ENCODE measurements at places on chromosomes 1 and 21. TPM values are rescaled to one million over a fixed set of nuclear protein-coding genes. Genes with fewer than 3 reads are reported as not detected.
A peak's percentile ranks its signal among the peaks of the same experiment; 100 is the strongest.

DNA sequence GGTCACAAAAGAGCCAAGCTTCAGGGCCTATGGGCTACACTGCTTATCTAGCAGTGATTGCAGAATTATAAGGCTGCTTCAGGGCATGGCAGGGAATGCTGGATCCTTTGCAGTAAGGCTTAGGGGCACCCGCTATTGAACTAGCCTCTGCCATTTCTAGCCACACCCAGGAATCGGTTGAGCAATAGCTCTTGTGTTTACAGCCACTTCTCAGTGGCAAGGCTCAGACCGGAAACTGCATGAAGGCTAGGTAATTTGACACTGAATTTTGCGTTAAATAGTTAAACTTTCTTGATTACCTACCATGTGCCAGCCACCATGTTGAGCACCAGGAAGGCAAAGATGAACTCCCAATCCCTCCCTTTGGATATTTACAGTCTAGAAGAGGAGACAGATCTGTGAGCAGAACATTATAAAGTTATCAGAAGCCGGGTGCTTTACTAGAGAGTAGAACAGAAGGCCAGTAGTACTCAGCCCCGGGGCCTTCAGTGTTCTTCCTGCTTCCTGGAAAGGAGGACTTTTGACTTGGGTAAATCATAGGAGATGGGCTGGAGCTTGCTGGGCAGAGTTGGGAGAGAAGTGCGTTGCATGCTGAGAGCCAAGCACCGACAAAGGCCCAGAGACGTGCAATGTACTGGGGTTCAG is 98.6 kb upstream of the LPGAT1 start:
- H3K4me1 ChIP-seq = no peaks in the 10 kb centered on the region
- H3K27me3 ChIP-seq = peaks cover 6% of the 10 kb centered on the region
- no peak overlapping the region for H3K4me3 ChIP-seq
- H3K36me3 ChIP-seq = no peaks in the 10 kb centered on the region
- no peak for DNase-seq
- no peak overlapping the region for H3K27ac ChIP-seq

DNA sequence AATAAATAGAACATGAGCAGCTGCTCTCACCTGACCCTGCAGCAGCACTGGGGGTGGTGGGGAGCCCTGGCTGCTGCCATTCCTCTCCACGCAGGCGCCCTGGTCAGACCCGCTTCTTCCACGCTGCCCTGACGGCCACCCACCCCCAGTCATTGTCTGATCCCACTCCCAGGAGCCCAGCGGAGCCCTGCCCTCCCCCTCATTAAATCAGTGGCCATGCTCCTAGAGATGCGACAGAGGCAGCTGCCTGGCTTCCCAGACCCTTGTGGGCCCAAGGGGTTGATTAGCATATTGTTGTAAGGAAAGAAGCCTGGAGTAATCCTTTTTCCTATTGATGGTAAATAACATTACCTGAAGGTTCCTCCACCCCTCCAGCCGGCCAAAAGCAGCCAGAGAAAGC is 301.5 kb downstream of the RRAGC start:
- H3K4me3 ChIP-seq = no peak overlapping the region
- peaks cover 41% of the 10 kb centered on the region for H3K4me1 ChIP-seq
- H3K27me3 ChIP-seq = peaks cover 13% of the 10 kb centered on the region

DNA sequence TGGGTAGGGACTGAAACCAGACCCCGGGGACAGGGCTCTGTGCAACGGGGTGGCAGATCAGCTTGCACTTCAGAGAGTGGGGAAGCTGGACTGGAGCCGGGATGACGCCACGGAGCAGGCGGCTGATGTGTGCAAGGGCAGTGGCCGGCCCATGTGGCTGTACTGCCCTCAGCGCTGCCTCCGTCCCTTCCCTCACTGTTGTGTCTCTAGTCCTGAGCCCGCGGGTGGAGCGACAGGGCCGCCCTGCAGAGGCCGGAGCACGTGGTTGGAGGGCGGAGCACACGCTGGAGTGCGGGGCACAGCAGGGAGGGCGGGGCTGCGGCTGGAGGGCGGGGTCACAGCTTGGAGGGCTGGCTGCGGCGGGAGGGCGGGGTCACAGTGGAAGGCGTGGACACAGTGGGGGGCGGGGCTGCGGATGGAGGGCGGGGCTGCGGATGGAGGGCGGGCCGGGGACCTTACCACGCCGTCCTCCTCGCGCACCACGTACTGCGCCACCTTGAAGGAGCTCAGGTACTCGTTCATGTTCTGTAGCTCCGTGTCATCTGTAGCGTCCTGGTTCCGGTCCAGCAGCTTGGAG is 52.4 kb downstream of the CHD5 start:
- peaks cover 5% of the 10 kb centered on the region for H3K4me1 ChIP-seq
- H3K36me3 ChIP-seq = no peaks in the 10 kb centered on the region
- no peak overlapping the region for H3K4me3 ChIP-seq

DNA sequence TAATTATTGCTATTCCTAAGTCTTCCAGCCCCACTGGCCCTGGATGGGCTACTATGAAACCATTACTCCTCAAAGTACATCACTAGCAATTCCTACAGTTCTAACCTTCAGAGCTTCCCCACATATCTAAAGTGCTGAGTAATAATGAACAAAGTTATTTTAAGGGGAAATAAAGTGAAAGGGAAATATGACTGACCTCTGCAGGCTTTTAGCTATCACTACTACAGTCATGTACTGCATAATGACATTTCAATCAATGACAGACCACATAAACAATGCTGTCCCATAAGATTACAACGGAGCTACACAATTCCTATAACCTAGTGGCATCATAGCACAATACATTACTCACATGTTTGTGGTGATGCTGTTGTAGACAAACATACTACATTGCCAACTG is 32.5 kb upstream of the ASPM start:
- peaks cover 11% of the 10 kb centered on the region for H3K36me3 ChIP-seq
- H3K27ac ChIP-seq = no peak overlapping the region
- no peak overlapping the region for H3K4me3 ChIP-seq
- peaks cover 3% of the 10 kb centered on the region for H3K4me1 ChIP-seq
- no peaks in the 10 kb centered on the region for H3K27me3 ChIP-seq

GRCh38 chr21:42524341-42525028 is 10.8 kb downstream of the SLC37A1 start:
- H3K27ac ChIP-seq = peak overlapping the region; percentile 58
- no peak overlapping the region for H3K4me3 ChIP-seq
- H3K36me3 ChIP-seq = peaks cover 51% of the 10 kb centered on the region

- DNase-seq = no peak
- H3K27ac ChIP-seq = no peak overlapping the region
- H3K4me1 ChIP-seq = no peaks in the 10 kb centered on the region
- H3K27me3 ChIP-seq = no peaks in the 10 kb centered on the region
- H3K36me3 ChIP-seq = no peaks in the 10 kb centered on the region
- no peak overlapping the region for H3K4me3 ChIP-seq
Measured at GRCh38 chr1:4700801-4701200, 46.4 kb downstream of the AJAP1 start.

DNA sequence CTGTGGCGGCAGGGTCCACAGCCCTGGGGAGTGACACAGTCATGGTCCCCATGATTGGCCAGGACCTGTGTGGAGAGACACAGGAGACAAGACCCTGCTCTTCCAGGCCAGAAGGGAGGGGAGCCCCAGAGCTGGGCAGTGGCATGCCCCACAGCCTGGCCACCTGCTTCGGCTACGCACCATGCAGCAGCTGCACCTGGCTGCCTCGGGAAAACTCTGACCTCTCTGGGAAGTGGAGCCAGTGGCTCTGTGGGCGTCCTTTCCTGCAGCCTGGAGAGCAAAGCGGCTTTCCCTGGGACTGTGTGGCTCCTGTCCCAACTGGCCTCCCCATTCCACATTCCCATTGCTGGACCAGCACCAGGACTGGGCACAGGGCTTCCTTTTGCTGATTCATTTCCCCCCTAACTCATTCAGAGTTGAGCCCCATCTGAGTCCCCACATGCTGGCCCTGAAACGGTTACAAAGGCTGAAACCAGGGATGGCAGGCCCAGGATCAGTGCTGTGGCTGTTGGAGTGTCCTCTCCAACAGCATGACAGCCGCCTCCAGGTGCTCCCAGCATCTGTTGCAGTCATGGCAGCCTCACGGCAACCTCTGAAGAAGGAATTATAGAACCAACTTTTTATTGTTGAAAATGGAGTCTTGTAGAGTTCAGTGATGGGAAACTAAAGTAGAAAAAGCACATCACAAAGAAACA is 15.0 kb downstream of the OXCT2 start:
- no peak for DNase-seq
- no peak overlapping the region for H3K4me3 ChIP-seq
- no peak overlapping the region for H3K27ac ChIP-seq
- peaks cover 47% of the 10 kb centered on the region for H3K36me3 ChIP-seq
- H3K27me3 ChIP-seq = no peaks in the 10 kb centered on the region

GRCh38 chr1:116404699-116405098 is 31.7 kb downstream of the ATP1A1 start:
- no peaks in the 10 kb centered on the region for H3K27me3 ChIP-seq
- H3K36me3 ChIP-seq = peaks cover 72% of the 10 kb centered on the region
- H3K4me3 ChIP-seq = no peak overlapping the region
- no peak for DNase-seq

GRCh38 chr1:155079210-155079486 is 511 bp downstream of the EFNA3 start:
- H3K27ac ChIP-seq = peak overlapping the region; percentile 15
- peak overlapping the region; percentile 61 for H3K4me3 ChIP-seq
- no peak for DNase-seq
- peaks cover 45% of the 10 kb centered on the region for H3K4me1 ChIP-seq

DNA sequence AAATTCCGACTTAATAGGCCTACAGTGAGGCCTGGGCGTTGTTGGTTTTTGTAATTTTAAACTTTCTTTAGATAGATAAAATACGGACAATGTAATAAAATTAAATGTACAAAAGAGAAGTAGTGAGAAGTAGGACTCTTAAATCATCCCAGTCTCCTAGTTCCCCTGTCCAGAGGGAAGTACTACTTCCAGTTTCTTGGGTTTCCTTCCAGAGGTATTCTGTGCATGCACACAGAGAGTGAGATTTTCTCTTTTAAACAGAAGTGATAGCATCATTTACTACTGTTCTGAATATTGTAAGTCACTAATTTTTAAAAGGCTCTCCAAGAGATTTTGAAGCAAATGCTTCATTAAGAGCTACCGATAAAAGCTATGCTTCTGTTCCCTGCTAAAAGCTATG is 7.2 kb upstream of the FNBP1L start:
- H3K4me3 ChIP-seq = no peak overlapping the region
- no peaks in the 10 kb centered on the region for H3K36me3 ChIP-seq
- no peak for DNase-seq
- H3K4me1 ChIP-seq = no peaks in the 10 kb centered on the region
- H3K27me3 ChIP-seq = no peaks in the 10 kb centered on the region

DNA sequence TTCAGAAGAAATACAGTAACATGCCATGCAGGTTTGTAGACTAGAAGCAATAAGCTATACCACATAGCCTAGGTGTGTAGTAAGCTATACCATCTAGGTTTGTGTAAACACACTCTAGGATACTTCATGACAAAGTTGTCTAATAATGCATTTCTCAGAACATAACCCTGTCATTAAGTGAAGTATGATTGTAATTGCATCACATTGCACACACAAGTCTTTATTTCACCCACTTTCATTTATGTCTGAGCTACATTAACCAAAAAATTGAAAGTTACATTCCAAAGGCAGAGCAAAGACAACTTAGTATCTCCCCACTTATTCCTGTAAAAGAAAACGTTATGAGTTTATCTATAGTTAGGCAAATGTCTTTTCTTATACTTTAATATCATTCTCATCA is 64.5 kb upstream of the ATF3 start:
- no peaks in the 10 kb centered on the region for H3K4me1 ChIP-seq
- H3K27me3 ChIP-seq = peaks cover 7% of the 10 kb centered on the region
- no peaks in the 10 kb centered on the region for H3K36me3 ChIP-seq

GRCh38 chr1:178962853-178963711 is 62.6 kb upstream of the FAM20B start:
- H3K4me3 ChIP-seq = no peak overlapping the region
- no peaks in the 10 kb centered on the region for H3K27me3 ChIP-seq
- DNase-seq = no peak
- H3K36me3 ChIP-seq = no peaks in the 10 kb centered on the region

DNA sequence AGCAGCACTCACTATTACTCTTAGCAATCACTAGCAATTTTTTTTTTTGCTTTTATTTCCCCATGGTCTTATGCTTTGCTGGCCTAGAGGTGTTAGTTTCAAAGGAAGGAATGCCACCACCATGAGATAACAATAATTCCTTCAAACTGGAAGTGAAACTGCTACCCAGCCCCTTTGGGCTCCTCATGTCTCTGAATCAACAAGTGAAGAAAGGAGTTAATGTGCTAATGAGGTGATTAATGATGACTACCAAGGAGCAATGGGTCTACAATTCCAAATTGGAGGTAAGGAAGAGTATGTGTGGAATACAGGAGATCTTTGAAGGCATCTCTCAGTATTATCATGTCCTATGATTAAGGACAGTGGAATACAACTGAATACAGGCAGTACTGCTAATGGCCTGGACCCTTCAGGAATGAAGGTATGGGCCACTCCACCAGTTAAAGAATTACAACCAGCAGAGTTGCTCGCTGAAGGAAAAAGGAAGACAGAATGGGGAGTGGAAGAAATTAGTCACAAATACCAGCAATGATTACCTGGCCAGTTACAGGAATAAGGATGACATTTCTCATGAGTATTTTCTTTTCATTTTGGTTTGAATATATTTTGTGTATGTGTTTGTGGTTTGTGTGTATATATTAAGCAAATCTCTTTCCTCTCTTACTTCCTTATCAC is 652.9 kb downstream of the ADGRL2 start:
- H3K27me3 ChIP-seq = no peaks in the 10 kb centered on the region

- DNase-seq = peak; percentile 83
- peaks cover 30% of the 10 kb centered on the region for H3K27me3 ChIP-seq
- no peak overlapping the region for H3K27ac ChIP-seq
Measured at GRCh38 chr1:157193702-157194391, 55.7 kb upstream of the ETV3 start.

The LGR6 gene
- total RNA-seq = 0.14 TPM

The SH2D1B gene
- not detected for total RNA-seq

The GRHL3 gene
- total RNA-seq = not detected

The MAP3K21 gene
- total RNA-seq = 3.0 TPM

The CXADR gene
- 0.91 TPM for total RNA-seq

The KIF17 gene
- not detected for total RNA-seq

The OR2T33 gene
- not detected for total RNA-seq

The MYOC gene
- total RNA-seq = not detected
